Stimulated activated CD4-positive, alpha-beta T cell treated with anti-CD3 and anti-CD28 coated beads, TNF-alpha, amount 100 ng/mL, for 24 hours (primary cell): ENCODE measurements at places on chromosomes 3 and 15.

- DNase-seq = no peak
Measured at GRCh38 chr3:42900226-42901072, 5.5 kb upstream of the ZNF662 start.

DNA sequence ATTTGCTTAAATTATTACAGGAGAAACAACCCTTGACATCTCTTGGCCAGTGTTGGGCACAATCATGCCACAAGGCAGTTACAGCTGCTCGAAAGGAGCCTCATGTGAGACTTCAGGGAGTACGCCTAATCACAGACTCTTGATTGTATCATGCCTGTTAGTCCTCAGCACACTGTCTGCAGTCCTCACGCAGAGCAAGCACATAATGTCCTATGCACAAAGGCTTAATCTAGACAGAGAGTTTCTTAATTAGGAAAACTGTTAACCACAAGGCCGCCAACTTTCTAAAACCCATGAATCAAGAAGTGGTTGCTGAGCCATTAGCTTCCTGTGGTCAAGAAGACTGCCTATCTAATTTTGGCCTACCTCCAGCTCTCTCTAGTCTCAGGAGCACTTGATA is 172.0 kb downstream of the UNC13C start:
- DNase-seq = no peak

DNA sequence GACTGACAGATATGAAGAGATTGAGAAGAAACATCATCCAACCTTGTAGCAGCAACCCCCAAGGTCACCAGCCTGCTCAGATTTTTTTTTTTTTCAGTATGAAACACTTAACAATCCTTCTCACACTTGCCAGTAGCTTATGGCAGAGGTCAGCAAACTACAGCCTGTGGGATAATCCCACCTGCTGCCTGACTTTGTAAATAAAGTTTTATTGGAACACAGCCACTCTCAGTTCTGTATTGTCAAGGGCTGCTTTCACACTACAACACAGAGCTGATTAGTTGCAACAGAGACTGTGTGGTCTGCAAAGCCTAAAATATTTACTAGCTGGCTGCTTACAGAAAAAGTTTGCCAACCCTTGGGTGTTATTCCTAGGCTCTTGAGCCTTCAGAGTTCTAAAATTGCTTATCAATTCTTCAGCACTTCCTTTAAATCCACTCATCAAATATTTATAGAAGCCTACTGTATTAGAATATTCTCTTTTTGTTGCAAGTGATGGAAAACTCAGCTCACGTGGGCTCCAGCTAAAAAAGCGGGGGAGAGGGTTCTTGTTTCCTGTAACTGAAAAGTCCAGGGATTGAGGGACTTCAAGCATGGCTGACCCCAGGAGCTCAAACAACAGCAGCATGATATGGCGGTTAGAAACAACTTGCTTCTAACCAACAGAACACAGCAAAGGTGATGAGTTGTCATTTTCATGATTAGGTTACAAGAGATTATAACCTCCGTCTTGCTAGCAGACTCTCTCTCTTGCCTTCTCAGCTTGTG is 246.1 kb downstream of the SHQ1 start:
- DNase-seq = no peak

DNA sequence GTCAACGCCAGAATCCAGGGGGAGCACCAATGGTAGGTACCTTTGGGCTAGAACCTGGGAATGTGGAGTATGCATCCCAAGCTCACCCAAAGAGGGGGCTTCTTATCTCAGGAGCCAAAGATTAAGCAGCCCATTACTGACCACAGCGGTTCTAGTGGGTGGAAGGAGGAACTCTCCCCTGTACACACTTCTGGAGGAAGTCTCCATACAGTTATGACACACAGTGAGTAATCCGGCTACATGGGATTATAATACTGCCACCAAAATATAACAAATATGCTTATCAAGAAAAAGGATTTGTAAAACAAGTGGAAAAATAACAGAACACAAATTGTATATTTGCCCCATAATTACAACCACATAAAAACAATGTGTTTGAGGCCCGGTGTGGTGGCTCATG is 8.4 kb downstream of the MYO1E start:
- no peak for DNase-seq

DNA sequence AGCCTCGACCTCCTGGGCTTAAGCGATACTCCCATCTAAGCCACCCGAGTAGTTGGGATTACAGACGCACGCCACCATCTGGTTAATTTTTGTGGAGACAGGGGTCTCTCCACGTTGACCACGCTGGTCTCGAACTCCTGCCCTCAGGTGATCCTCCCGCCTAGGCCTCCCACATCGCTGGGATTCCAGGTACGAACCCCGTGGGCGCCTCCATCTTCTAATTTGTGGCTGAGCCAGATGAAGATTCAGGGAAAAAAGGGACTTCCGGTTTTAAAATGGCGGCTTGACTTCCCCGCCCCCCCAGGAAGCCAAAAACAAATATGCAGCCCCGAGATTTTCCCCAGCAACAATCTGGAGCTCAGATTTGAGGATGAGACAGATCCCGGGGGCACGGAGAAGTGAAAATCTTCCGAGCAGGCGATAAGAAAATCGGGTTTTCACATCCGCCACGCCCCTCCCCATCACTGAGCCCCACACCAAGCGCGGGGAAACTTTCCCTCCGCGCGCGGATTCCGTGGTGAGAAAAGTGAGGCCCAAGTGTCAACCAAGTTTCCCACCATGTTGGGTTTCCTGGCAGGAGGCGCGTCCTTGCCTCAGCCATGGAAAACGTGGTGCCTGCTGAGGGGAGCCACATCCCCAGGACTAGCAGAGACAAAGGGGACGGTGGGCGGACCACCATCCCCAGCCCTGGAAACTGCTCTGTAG is 15.4 kb downstream of the CHST14 start:
- DNase-seq = no peak

DNA sequence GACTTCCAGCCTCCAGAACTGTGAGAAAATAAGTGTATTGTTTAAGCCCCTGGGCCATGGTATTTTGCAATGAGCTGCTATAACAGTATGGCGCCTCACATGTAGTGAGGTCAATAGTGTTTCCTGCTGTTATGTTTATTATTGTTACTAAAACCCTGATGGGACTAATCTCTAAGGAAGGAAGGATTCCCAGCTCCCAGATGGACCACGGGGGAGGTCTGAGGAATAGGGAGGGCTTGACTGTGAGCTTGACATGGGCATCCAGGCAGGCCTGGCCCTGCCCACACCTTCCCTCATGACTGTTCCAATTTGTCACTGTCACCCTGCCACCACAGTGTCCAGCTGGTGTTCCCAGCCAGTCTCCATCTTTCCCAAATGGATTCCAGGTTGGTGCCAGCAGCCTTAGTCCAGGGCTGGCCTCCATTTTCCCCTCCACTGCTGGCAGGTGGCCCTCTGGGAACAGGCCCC is 14.5 kb upstream of the SLC41A3 start:
- DNase-seq = no peak
